ENCODE measurements at places on chromosomes 7 and 10.

GRCh38 chr7:69399401-69399800 lies 198.9 kb upstream of the AUTS2 start:
- peak; percentile 91 for DNase-seq

DNA sequence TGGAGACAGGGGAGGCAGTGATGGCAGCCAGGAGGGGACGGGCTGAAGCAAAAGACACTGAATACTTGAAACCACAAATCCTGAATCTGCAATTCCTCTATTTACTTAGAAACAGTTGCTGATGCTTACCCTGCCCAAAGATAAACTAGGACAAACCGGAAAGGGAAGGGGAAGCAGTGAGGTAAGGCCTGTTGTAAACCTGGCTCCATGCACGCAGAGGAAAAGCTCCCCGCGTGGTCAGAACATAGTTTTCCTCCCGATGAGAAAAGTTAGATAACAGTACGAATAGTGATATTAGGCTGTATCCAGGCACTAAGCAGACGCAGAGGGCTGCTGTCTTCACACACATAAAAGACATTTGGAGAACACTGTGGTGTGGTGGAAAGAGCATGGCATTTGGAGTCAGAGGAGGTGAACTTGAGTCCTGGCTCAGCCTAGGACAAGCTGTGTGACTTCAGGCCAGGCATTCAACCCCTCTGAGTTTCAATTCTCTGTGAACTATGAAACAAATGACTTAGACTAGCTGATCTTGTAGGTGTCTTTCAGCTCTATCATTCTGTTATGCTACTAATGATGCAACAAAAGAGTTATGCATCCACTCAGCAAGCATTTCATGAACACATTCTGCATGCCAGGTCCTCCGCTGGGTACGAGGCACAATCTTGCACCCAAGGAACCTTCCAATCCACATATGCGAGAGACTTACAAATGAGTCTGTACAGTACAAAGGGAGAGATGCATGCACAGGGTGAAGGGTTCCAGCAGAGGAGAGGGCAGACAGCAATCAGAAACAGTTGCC lies 80.9 kb downstream of the SORBS1 start:
- DNase-seq = no peak

DNA sequence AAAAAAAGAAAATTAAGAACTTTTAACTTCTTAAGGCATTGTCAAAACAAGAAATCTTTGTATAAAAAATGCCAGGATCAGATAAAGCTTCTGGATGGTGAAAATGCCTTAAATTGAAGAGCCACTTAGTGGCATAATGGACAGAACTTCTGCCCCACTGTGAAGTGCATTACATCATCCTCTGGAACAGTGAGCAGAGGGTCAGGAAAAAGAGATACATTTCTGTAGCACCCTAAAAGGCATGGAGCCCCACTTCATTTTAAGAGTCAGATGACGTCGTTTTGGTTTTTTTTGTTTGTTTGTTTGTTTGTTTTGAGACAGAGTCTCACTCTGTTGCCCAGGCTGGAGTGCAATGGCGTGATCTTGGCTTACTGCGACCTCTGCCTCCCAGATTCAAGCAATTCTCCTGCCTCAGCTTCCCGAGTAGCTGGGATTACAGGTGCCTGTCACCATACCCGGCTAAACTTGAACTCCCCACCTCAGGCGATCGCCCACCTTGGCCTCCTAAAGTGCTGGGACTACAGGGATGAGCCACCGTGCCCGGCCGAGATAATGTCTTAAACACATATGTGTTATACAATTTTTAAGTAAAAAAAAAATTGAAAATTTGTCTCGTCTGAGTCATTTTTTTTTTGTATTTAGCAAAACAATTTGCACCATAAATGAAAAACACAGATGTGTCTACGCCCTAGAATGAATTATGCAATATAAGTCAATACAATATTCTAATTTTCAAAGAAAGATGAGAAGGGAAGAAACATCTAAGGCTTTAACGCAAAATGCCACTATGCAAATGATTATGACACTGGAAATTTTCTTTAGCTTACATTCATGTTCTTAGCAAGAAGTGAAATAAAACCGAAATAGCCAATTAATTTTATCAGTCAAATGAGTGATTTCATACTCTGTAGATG lies 29.2 kb downstream of the SLC13A1 start:
- DNase-seq = no peak

DNA sequence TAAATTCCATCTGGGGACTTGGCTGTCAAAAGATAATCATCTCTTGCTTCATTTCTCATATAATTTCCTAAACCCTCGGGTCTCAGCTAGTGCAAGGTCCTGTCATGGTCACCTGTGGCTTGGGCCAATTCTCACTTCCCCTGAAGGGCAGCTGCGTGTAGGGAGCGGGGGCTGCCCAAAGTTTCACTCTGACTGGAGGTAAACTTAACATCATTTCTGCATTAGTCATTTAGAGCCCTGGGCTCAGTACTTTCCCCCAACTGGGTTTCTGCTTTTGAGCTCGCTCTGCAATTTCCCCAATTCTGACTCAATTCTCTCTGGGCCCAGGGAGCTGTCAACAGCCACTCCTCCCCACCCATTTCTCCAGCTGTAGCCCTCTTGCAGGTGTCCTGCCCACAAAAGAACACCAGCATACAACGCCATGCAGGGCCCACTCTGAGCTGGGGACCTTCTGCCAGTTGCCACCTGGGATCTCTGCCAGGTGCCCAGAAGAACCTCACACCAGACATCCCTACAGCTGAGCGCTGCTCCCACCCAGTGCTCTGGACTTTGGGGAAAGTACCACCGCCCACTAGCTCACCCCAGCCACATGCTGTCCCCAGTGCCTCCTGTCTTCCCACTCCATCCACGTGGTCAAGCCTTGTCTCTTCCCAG lies 37.9 kb downstream of the VOPP1 start:
- DNase-seq = peak; percentile 98

- no peak for DNase-seq
Observed at GRCh38 chr10:60086862-60087261, 180.5 kb upstream of the CCDC6 start.

DNA sequence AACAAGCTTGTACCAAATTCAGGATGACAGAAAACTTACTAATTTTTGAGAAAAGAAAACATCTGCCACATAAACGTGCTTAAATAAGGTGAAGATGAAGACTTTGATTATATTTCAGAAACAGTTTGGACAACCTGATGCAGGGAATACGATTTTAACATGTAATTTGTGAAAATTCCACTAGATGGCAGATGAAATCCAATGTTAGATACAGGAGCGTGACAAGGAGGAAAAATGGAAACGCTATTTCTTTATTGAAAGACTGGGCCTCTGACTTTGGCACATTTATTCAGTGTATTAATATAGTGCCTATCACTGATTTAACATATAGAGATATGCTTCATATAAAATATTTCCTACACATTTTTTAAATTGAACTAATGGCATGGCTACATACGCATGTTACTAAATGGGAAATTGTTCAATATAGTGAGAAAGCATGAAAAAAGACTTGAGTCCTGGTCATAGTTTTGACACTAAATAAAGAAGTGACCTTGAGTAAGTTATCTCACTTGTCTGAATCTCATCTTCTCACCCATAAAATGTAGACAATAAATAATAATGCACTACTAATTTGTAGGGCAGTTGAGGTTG lies 60.7 kb downstream of the CD36 start:
- peak; percentile 88 for DNase-seq

All from inflammatory macrophage (primary cell).